Stimulated activated naive CD4-positive, alpha-beta T cell treated with Interleukin-2 at 50 U/mL for 16 hours (primary cell): ENCODE measurements at places on chromosomes 3 and 15.

DNA sequence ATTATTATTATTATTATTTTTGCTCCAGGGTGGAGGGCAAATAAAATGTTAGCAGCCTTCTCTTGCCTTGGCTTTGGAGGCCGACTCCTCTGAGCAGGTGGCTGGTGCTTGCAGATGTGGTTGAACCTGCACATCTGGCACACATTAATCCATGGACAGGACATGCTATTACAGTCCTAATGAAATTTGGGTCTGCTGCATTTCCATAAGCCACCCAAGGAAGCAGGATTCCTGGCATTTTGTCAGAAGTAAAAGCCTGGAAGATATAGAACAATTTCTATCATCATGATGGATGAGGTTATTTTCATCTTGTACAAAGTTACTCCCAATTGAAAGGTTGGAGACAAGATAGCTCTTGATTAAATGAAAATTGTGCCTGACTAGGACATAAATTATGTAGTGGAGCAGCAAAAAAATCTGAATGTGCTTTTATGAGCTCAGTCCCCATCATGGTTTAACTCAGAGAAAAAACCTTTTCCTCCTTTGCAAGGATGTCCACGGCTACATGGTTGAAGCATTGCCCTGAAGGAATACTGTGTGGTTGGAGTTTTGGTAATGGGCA, 130.9 kb upstream of the RGMA start:
- no peak for DNase-seq

GRCh38 chr15:60428935-60429334, 31.1 kb upstream of the ANXA2 start:
- no peak for DNase-seq

GRCh38 chr3:178714925-178715832, 178.9 kb downstream of the KCNMB2 start:
- DNase-seq: no peak

DNA sequence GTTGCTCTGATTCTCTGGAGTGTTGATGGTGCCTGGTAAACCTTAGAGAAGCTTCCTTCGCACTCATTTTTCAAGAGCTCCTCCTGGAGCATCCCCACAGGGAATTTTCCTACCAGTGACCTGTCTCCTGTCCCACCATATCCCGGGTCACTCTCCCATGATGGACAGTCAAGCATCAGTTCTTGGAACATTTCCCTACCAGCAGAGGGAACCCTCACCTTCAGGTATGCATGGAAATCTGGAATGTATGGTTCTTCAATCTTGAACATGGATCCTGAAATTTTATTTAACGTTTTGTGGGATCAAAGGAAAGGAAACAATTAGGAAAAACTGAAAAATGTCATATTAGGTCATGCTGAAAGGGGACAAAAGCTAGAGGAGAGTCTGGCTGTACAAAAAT, 153.8 kb downstream of the SPATA16 start:
- no peak for DNase-seq
